ENCODE measurements at places on chromosomes 2 and 18.
A peak's percentile ranks its signal among the peaks of the same experiment; 100 is the strongest.

DNA sequence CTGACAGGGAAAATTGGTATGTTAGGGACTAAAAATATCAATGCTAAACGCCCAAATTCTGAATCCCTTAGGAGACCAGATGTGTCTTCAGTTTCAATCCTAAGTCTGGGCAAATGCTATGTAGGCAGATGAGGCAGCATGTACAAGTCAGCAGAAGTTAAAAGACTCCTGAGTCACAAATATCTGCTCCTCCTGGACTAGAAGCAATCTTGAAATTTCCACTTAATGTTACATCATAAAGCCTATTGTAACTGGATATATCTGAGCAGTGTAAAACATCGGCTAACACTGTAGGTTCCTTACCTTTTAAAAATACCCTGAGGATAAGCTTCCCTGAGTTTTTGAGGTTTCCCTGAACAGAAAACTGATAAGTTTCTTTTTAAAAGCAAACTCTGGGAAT, 1087.6 kb upstream of the PIK3C3 start:
- no peak for DNase-seq

DNA sequence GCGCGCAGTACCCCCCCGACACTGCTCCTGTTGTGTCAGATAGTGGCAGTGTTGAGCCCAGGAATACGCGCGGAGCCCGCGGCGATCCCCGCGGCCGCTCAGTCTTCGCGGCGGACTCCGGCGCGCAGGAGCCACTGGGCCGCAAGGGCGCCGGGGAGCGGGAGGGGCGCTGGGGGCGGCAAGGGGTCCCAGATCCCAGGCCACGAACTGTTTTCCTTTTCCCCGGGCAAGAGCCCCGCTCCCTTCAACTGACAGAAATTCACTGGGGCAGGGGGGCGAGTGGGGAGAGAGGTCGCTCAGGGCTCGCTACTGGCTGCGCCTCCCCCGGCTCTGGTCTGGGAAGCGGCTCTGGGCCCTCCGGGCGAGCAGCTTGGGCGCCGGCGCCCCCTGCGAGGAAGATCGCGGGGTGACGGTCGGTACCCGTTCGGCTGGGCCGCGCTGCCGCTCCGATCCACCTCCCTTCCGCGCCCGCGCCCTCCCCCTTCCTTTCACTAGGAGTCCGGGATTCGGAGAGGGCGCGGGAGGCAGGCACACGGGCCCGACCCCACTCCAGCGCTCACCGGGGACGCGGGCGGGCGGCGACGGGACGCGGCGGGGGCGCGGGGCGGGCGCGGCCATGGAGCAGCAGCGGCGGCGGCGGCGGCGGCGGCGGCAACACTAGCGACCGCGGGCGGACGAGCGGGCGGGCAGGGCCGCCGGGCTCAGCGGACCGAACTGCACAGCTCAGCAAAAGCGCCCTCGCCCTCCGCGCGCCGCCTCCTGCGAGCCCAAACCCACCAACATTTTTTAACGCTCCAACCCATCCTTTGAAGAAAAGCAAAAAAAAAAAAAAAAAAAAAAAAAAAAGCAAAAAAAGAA, 1.4 kb upstream of the SETBP1 start:
- DNase-seq = peak; percentile 87

GRCh38 chr2:172226244-172227061, 123.8 kb upstream of the DLX2 start:
- no peak for DNase-seq

DNA sequence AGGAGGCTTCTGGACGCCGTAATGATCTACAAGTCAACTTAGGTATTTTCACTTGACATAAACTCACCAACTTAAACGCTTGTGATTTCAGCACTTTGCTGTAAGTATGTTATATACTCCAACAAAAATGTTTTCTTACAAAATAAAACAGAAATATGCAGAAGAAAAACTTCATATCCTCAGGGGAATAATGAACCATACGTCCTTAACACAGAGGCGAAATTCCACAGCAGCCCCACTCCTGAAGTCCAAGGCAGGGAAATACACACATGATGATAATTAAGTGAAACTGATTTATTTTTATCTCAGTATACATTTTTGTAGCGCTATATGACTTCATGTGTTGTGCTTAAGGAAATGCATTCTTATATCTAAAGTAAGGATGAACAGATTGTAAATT, 335.4 kb upstream of the VWC2L start:
- no peak for DNase-seq

- no peak for DNase-seq
These were observed 162.6 kb upstream of the FN1 start for GRCh38 chr2:215598376-215598975.

DNA sequence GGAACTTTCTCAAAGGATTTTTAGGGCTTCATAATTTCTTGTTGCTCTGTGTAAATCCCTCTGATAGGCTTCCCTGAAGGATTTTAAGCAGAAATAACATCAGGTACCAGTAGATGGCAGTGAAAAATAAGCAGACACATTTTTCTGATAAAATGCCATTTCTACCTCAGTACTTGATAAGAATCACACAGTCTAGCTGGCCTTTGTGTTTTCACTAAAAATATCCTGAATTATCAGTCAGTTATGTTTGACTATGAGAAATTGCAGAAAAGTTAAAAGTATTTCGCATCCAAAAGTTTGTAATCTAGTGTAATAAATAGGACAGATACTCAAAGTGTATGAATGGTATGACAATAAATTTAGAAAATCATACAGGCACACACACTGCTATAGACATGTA, 68.7 kb downstream of the DNAJC10 start:
- DNase-seq = no peak

GRCh38 chr2:176710657-176711186, 441.5 kb downstream of the MTX2 start:
- peak; percentile 5 for DNase-seq

- no peak for DNase-seq
These were observed 194.1 kb downstream of the SP3 start for GRCh38 chr2:173770947-173771678.

GRCh38 chr18:53033128-53033527, 693.1 kb downstream of the DCC start:
- DNase-seq = no peak

DNA sequence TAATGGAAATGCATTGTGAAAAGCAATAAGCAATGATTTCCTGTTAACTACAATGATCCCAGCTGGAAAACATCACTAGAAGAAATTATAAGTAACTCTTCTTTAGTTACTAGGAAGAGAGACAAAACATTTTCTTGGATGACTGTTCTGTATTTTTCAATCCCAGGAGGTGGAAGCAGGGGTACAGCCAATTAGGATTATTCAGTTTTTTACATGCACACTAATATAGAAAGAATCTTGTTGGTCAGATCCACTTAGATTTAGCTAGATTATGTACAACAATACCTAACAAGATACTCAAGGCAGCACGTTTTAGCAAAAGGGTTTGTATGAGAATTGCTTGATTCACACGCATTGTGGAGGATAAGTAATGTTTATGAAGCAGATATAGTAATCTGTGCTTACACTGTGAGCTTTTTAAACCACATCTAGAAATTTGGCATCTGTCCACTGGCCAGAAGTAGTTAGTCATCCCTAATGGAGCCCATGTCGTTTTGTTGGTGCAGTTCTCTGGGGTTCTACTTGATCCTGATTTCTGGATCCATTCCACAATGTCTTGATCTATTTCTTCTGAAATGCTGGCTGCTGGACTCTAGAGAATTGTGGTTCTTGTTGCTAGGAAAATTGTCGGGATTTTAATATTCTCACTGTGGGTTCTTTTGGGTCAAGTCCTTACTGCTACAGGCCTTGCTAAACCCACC, 199.7 kb downstream of the ADCYAP1 start:
- DNase-seq = no peak

- no peak for DNase-seq
These were observed 19.4 kb downstream of the SP100 start for GRCh38 chr2:230435431-230435830.

- DNase-seq = no peak
These were observed 4.2 kb downstream of the NAPG start for GRCh38 chr18:10530002-10530401.

DNA sequence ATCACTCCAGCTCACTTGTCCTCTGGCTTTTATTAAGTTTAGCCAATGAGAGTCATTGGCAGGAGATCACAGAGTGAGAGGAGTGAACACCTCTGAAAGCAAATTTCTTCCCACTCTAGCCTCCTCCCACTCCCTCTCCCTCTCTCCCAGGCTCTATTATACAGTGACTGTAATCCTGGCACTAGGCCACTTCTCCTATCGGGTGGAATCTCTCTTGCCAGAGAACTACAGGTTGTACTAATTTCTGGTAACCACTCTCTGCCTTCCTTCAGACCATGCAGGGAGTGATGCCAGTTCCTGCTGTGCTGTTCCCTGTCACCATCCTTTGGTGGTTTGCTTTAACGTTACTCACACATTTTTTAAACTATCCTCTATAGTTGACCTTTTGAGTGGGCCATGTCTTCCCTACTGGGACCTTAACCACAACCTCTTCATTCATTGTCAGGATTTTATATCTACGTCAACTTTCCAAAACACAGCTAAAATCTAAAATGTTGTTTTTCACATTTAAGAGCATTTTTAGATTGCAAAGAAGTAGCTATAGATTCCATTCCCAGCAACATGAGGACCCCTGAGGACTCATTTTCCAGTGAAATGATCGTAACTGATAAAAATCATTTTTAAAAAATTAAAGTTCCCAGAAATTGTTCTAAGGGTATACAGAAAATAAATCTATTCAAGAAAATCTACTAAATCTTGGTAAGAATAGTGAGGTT, 217.1 kb downstream of the MREG start:
- DNase-seq = peak; percentile 2

DNA sequence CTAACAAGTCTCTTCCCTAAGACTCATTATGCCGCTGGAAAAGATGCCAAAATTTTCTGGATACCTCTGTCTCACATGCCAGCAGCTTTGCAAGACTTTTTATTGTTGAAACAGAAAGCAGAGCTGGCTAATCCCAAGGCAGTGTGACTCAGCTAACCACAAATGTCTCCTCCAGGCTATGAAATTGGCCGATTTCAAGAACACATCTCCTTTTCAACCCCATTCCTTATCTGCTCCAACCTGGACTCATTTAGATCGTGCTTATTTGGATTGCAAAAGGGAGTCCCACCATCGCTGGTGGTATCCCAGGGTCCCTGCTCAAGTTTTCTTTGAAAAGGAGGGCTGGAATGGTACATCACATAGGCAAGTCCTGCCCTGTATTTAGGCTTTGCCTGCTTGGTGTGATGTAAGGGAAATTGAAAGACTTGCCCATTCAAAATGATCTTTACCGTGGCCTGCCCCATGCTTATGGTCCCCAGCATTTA, 26.3 kb downstream of the DHRS9 start:
- no peak for DNase-seq

- no peak for DNase-seq
These were observed 39.2 kb downstream of the BIN1 start for GRCh38 chr2:127067620-127068350.

DNA sequence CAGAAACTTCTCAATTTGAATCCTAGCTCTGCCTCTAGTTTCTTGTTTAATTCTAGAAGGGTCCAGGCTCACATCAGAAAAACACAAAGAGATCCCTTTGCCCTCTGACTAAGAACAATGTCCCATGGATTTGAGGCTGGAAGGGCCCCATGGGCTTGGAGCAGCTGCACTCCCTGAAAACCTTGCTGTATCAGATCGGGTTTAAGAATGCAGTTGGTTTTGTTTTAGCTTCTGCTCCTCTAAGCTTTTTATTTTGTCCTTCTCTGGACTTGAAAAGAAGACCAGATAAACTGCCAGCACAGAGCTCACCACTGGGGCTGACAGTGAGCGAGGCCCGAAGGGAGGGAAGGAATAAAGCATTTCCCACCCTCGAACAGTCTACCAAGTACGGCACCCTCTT, 69.2 kb upstream of the WIPF1 start:
- DNase-seq = no peak

DNA sequence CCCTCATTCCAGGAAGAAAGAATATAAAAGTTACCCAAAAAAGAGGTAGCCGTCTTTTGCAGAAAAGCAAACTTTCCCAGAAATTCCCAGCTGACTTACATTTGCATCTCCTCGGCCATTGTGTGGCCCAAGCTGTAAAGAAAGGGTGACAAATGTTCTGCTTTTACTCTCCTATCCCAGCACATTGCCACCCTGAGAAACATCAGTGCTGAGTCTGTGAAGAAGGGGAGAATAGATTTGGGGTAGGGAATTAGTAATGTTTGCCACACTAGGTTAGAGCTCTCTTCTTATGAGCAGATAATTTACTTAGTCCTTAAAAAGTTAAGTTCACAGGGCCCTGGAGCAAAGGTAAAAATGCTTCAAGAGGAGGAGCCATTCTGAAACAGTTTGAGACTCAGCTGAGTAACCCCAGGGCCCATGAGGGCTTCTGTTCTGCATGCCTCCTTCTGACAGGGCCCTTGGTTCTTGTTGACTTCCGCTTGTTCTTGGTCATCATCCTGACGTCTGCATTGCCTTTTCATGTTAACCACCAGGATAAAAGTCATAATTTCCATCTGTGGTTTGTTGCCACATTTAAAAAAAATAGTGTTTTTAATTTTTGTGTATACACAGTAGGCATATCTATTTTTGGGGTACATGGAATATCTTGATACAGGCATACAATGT, 550.7 kb downstream of the RNF144A start:
- no peak for DNase-seq

GRCh38 chr2:23524261-23524706, 139.3 kb downstream of the KLHL29 start:
- DNase-seq = no peak

GRCh38 chr2:202950592-202950991, 38.5 kb downstream of the CARF start:
- no peak for DNase-seq

- no peak for DNase-seq
These were observed 251.4 kb downstream of the KLHL29 start for GRCh38 chr2:23636426-23636825.

DNA sequence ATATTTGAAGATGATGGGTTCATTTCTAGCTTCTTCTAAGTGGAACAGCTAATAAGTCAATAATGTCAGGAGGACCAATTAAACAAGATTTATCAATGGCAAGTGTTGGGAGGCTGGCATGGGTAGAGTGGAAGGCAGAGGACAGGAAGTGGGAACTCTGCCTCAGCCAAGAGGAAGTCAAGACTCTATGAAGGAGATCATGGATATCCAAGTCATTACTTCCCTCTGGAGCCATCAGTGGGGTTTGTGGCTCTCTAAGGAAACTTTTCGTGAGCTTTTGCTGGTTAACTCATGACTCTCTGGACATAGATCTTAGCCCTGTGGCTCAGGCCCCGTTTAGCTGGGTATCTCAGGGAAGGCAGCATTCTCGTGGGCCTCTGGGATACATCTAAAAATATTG, 410.4 kb upstream of the ID2 start:
- DNase-seq = no peak

- no peak for DNase-seq
These were observed 30.7 kb downstream of the FBXO15 start for GRCh38 chr18:74116633-74117554.

GRCh38 chr2:112680666-112681101, 34.9 kb downstream of the SLC20A1 start:
- DNase-seq = no peak

DNA sequence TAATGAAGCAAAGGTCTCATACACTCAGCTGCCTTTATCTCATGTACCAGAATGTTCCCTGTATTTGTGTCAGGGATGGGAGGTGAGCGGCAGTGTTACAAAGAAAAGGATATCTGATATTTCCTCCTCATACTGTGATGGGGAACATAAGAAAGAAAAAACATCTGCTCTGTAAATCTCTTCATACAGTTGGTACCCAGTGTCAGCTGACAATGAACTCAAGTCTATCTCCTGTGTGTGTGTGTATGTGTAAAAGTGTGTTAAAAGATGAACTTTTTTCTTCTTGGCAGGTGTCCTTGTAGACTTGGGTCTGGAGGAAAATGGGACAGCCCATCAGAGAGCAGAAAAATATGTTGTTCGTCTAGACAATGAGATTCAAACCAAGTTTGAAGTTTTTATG, 127.8 kb downstream of the ESCO1 start:
- DNase-seq = no peak

GRCh38 chr2:239991689-239992314, 33.3 kb downstream of the NDUFA10 start:
- DNase-seq = no peak

GRCh38 chr18:710418-711300, 1.8 kb downstream of the ENOSF1 start:
- DNase-seq = no peak
